Spleen (tissue), 13 donors: ENCODE measurements at places on chromosomes 7 and 10. TPM values are rescaled to one million over a fixed set of nuclear protein-coding genes. Genes with fewer than 3 reads are reported as not detected.

DNA sequence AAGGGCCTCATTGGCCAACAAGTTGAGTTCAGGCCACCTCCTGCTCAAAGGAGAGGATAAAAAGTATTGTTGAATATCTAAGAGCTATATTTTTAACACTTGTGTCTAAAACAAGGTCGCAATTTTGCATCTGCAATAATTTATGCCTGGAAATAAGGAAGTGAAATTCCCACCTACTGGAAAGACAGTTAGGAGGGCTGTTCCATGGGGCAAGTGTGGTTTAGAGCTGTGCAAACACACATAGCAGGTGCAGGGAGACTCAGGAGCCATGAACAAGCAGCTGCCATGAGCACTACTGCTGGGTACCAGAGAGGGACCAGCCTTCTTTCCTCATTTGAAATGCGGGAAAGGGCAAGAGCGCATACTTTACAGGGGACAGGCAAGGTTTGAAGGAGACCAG is 35.5 kb upstream of the IKZF1 start:
- no peak for DNase-seq

- DNase-seq = no peak
Measured at GRCh38 chr7:31192986-31193385, 140.9 kb downstream of the ADCYAP1R1 start.

Gene XRCC2
- 0.22 TPM for polyA plus RNA-seq

GRCh38 chr10:8637640-8638039 is 583.2 kb downstream of the GATA3 start:
- no peak for DNase-seq

Gene DPYSL4
- polyA plus RNA-seq = 0.55 TPM
